Mesothelial cell of epicardium (in vitro differentiated cells): ENCODE measurements at places on chromosomes 2 and 18. TPM values are rescaled to one million over a fixed set of nuclear protein-coding genes. Genes with fewer than 3 reads are reported as not detected.

GRCh38 chr2:17892770-17893534, 14.5 kb downstream of the KCNS3 start:
- no peak overlapping the region for H3K27ac ChIP-seq
- peaks cover 18% of the 10 kb centered on the region for H3K27me3 ChIP-seq
- DNase-seq: no peak
- no peaks in the 10 kb centered on the region for H3K4me1 ChIP-seq

- H3K4me3 ChIP-seq: no peak overlapping the region
- H3K27me3 ChIP-seq: peaks cover 15% of the 10 kb centered on the region
- DNase-seq: no peak
- H3K36me3 ChIP-seq: no peaks in the 10 kb centered on the region
- no peak overlapping the region for H3K27ac ChIP-seq
Observed at GRCh38 chr2:170695521-170696410, 19.4 kb upstream of the SP5 start.

DNA sequence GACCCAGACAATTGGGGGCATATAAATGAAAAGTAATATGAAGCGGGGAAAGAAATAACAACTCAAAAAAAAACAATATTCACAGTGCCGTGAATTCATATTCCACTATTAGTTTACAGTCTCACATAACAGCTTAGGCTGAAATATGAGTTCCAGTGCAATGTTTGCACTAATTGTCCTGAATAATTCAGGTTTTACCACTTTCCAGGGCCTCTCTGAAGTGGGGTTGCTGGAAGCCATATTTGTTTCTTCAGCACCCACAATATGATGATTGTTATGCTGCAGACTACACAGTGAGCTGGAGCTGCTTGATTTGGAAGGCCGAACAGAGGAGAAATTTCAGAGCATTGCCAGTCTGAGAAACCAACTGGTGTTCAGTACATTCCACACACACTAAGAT, 894.5 kb upstream of the ACVR2A start:
- DNase-seq: no peak
- H3K27ac ChIP-seq: peak overlapping the region; percentile 58
- H3K4me3 ChIP-seq: no peak overlapping the region
- peaks cover 20% of the 10 kb centered on the region for H3K4me1 ChIP-seq
- H3K36me3 ChIP-seq: no peaks in the 10 kb centered on the region

GRCh38 chr18:7414459-7414858, 152.7 kb upstream of the PTPRM start:
- DNase-seq: no peak
- no peaks in the 10 kb centered on the region for H3K27me3 ChIP-seq
- no peaks in the 10 kb centered on the region for H3K36me3 ChIP-seq

- peaks cover 74% of the 10 kb centered on the region for H3K4me1 ChIP-seq
- H3K27ac ChIP-seq: peak overlapping the region; percentile 63
- no peaks in the 10 kb centered on the region for H3K27me3 ChIP-seq
- no peak overlapping the region for H3K4me3 ChIP-seq
- peaks cover 2% of the 10 kb centered on the region for H3K36me3 ChIP-seq
Observed at GRCh38 chr18:55314615-55315237, 273.3 kb downstream of the TCF4 start.

DNA sequence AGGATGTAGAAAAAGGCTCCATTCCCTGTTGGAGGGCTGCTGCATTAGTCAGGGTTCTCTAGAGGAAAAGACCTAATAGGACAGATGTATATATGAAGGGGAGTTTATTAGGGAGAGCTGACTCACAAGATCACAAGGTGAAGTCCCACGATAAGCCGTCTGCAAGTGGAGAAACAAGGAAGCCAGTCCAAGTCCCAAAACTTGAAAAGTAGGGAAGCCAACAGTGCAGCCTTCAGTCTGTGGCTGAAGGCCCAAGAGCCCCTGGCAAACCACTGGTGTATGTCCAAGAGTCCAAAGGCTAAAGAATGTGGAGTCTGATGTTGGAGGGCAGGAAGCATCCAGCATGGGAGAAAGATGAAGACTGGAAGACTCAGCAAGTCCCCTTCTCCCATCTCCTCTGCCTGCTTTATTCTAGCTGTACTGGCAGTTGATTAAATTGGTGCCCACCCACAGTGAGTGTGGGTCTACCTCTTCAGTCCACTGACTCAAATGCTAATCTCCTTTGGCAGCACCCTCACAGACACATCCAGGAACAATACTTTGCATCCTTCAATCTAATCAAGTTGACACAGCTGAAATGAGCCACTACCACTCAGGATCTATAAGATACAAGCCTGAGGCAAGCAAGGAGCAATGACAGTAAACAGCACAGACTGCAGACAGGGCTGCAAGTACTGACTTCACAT, 30.0 kb upstream of the ATG16L1 start:
- no peak overlapping the region for H3K4me3 ChIP-seq
- no peak for DNase-seq
- no peaks in the 10 kb centered on the region for H3K36me3 ChIP-seq
- H3K4me1 ChIP-seq: no peaks in the 10 kb centered on the region
- no peak overlapping the region for H3K27ac ChIP-seq

DNA sequence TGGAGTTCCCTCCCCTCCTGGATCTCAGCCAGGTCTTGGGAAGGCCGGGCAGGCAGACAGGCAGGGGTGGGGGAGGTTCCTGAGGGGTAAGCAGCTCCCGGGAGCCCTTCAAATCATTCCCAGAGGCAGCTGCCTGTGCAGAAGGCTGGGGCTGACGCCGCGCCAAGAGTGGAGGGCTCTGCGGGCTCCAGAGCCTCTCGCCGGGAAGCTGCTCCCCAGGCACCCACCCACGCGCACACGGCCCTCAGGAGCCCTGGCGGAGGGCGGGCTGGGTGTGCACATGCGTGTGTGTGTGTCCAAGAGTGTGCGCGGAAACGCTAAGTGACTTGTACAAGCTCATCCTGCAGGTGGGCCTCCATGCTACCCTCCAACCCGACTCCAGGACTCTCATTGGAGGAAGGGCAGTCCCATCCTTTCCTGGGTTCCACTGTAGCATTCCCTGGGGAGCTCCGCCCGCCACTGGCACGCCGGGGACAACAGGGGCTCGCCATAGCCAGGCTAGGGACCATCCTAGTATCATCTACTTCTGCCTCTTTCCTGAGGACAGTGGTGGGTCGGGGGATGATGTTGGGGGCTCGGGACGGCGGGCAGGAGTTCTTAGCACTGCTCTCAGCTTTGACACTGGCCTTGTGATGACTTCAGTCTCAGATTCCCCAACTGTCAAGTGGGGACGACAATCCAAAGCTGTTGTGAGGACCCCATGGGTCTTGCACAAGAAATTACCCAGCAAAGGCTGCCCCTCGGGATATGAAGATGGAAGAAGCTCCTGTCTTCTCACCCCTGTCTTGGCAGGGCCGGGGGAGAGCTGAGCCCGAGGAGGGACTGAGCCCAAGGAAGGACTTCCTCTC, 50.3 kb downstream of the INHBB start:
- peak; percentile 60 for DNase-seq
- peaks cover 33% of the 10 kb centered on the region for H3K27me3 ChIP-seq
- H3K4me1 ChIP-seq: peaks cover 10% of the 10 kb centered on the region
- no peak overlapping the region for H3K27ac ChIP-seq

DNA sequence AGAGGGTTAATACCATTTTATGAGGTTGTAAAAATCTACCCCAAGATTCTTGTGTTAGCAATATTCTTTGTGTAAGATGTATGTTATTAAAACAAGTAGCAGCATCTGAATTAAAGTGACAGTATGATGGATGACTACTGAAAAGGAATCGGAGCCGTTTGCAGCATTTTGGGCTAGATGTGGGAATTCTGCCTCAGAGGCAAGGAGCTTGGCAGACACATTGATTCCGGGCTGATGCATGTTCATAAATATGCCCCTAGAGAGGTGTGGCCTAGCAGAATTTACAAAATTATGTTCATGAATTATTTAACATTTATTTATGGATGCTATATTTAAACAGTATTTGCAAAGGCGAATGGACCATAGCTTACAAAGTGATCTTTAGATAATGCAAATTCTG, 389.0 kb upstream of the ETAA1 start:
- no peak for DNase-seq
- peaks cover 19% of the 10 kb centered on the region for H3K4me1 ChIP-seq
- no peaks in the 10 kb centered on the region for H3K36me3 ChIP-seq
- no peaks in the 10 kb centered on the region for H3K27me3 ChIP-seq

The CAPN13 gene
- 0.14 to 0.24 TPM in 2 of 3 replicates, not detected in the other for total RNA-seq

GRCh38 chr18:50880119-50880465, 1.2 kb downstream of the ME2 start:
- no peak for DNase-seq
- peak overlapping the region; percentile 96 for H3K27ac ChIP-seq
- H3K4me1 ChIP-seq: peaks cover 14% of the 10 kb centered on the region
- no peaks in the 10 kb centered on the region for H3K36me3 ChIP-seq

DNA sequence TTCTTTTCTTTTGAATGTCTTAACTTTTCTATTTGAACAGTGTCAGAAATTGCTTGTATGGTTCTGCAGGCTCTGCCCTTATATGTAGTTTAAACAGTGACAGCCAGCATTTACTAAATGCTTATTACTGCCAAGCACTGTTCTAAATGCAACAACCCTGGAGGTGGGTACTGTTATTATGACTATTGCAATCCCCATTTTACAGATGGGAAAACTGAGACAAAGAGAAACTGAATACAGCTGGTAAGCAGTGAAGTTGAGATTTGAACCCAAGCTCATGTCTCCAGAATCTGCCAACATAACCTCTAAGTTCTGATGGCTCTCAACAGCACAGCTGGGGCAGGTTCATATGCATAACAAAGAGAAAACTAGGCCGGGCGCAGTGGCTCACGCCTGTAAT, 105.7 kb upstream of the GATA6 start:
- H3K27me3 ChIP-seq: peaks cover 4% of the 10 kb centered on the region
- no peaks in the 10 kb centered on the region for H3K36me3 ChIP-seq
- no peak overlapping the region for H3K4me3 ChIP-seq
- H3K27ac ChIP-seq: no peak overlapping the region

DNA sequence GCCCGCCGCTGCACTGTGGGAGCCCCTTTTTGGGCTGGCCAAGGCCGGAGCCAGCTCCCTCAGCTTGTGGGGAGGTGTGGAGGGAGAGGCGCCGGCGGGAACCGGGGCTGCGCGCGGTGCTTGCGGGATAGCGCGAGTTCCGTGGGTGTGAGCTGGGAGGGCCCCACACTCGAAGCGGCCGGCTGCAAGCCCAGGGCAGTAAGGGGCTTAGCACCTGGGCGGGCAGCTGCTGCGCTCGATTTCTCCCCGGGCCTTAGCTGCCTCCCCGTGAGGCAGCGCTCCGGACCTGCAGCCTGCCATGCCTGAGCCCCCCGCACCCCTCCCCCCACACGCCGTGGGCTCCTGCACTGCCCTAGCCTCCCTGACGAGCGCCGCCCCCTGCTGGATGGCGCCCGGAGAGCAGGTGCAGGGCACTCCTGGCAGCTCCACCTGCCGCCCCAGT, 124.4 kb downstream of the CCDC178 start:
- no peaks in the 10 kb centered on the region for H3K4me1 ChIP-seq
- H3K27me3 ChIP-seq: no peaks in the 10 kb centered on the region
- no peak overlapping the region for H3K27ac ChIP-seq
- no peak for DNase-seq
- no peak overlapping the region for H3K4me3 ChIP-seq

The MC2R gene
- total RNA-seq: not detected in 3 replicates

DNA sequence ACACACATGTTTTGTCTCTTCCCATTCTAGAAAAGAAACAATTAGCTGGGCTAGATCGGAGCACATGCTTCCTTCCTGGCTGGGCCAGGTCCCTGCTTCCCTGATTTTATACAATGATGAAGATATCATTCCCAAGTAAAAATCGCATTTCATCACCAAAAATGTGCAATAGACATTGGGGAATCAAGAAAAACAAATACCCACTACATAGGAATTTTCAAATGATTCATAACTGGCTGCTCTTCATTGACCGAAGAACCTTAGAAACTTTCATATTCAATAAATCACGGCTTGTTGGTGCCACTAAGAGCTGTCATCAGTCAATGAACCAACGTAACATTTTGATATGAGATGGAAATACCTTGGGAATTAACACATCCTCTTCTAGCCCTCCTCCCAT, 373.6 kb upstream of the TRIB2 start:
- peaks cover 3% of the 10 kb centered on the region for H3K4me1 ChIP-seq
- H3K36me3 ChIP-seq: no peaks in the 10 kb centered on the region
- H3K4me3 ChIP-seq: no peak overlapping the region
- H3K27me3 ChIP-seq: no peaks in the 10 kb centered on the region
- H3K27ac ChIP-seq: no peak overlapping the region

The LHCGR gene
- total RNA-seq: 0.13 TPM in 1 of 3 replicates, not detected in the others

DNA sequence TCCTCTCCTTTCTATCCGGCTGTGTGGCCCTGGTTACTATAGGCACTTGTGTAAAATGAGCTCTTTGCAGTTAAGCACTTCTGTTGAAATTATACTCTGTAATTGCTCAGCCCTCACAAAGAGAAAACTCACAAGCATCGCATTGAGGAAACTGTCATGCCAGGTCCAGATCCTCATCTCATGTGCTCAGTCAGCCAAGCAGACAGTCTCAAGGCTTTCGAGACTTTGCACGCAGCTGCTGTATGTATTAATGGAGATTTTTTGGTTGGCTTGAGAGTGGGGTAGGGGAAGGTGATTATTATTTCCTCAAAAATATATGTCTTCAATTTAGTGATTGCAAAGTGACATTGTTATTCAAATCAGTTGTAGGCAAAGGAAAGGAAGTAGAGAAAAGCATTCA, 33.0 kb upstream of the PHLPP1 start:
- no peak overlapping the region for H3K4me3 ChIP-seq
- DNase-seq: no peak
- H3K36me3 ChIP-seq: no peaks in the 10 kb centered on the region
- peaks cover 18% of the 10 kb centered on the region for H3K4me1 ChIP-seq
- no peaks in the 10 kb centered on the region for H3K27me3 ChIP-seq
- no peak overlapping the region for H3K27ac ChIP-seq

GRCh38 chr2:230944757-230945372, 19.8 kb upstream of the GPR55 start:
- DNase-seq: no peak
- no peaks in the 10 kb centered on the region for H3K36me3 ChIP-seq
- no peaks in the 10 kb centered on the region for H3K4me1 ChIP-seq
- H3K4me3 ChIP-seq: no peak overlapping the region
- H3K27ac ChIP-seq: no peak overlapping the region

The VAMP5 gene
- 2.5 to 3.7 TPM (median 3.4 TPM) in 3 replicates for total RNA-seq

The RNMT gene
- total RNA-seq: 51.6 to 55.3 TPM (median 52.5 TPM) in 3 replicates

The SLC9A2 gene
- 0.04 TPM in 1 of 3 replicates, not detected in the others for total RNA-seq

GRCh38 chr2:146370826-146371225, 1474.0 kb upstream of the ACVR2A start:
- H3K4me1 ChIP-seq: peaks cover 13% of the 10 kb centered on the region
- H3K27ac ChIP-seq: peak overlapping the region; percentile 75
- no peaks in the 10 kb centered on the region for H3K27me3 ChIP-seq
- no peak for DNase-seq
- peaks cover 11% of the 10 kb centered on the region for H3K36me3 ChIP-seq

The EIF4E2 gene
- total RNA-seq: 72.2 to 78.3 TPM (median 72.5 TPM) in 3 replicates

DNA sequence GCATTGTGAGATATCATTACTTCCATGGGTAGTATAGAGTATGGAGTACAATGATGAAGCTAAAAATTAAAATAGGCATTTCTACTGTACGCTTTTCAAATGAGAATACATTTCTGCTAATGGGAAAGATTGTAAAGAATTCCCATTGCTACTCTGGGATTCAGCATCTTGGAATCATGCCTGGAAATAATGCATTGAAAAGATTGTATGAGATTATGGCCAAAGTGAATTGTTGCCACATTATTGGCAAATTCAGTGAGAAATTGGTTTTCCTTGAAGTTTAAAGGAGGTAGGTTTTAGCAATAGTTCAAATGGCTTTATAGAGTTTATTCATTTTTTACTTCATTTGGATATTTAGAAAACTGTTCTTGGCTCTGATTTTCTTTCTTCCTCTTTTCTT, 157.9 kb downstream of the GULP1 start:
- H3K4me3 ChIP-seq: no peak overlapping the region
- peak overlapping the region; percentile 6 for H3K27ac ChIP-seq
- H3K36me3 ChIP-seq: peaks cover 19% of the 10 kb centered on the region
- no peak for DNase-seq
- H3K27me3 ChIP-seq: no peaks in the 10 kb centered on the region
- H3K4me1 ChIP-seq: peaks cover 32% of the 10 kb centered on the region
